ENCODE measurements at places on chromosomes 11 and 22.

GRCh38 chr22:31944700-31945442 lies 536 bp downstream of the YWHAH start:
- DNase-seq: peak; percentile 24

GRCh38 chr11:128304666-128305485 lies 282.5 kb downstream of the ETS1 start:
- DNase-seq: no peak

- no peak for DNase-seq
Measured at GRCh38 chr11:75072582-75072981, 24.1 kb downstream of the OR2AT4 start.

DNA sequence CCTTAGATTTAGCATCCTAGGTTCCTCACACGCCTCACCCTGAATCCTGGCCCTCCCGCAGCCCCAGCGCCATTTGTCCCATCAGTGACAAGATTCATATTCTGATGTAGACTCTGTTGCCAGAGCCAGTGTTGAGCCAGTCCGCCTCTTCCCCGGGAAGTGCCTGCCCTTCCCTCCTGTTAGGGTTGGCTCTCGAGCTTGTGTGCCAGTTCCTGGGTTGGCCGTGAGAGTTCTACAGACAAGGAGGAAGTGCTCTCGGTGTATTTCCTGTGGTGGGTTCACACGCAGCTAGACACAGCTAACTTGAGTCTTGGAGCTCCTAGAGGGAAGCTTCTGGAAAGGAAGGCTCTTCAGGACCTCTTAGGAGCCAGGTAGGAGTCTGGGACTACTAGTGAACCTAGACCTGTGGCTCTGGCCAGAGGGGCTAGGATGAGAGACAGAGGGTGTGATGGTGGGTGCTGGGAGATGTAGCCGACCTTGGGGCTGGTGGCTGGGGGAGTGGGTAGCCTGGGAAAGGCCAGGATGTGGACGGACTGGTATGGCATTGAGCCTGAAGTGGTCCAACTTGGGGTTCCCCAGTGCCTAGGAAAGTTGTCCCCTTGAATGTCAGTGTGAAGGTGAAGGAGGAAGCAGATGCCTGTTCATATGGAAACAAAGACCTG lies at the start of gene IL18BP:
Gene IL18BP (plus strand): TSS at position 261 of the 662 bp plus-strand sequence. CDS start 1,076 bp downstream, outside the sequence.
- no peak for DNase-seq

DNA sequence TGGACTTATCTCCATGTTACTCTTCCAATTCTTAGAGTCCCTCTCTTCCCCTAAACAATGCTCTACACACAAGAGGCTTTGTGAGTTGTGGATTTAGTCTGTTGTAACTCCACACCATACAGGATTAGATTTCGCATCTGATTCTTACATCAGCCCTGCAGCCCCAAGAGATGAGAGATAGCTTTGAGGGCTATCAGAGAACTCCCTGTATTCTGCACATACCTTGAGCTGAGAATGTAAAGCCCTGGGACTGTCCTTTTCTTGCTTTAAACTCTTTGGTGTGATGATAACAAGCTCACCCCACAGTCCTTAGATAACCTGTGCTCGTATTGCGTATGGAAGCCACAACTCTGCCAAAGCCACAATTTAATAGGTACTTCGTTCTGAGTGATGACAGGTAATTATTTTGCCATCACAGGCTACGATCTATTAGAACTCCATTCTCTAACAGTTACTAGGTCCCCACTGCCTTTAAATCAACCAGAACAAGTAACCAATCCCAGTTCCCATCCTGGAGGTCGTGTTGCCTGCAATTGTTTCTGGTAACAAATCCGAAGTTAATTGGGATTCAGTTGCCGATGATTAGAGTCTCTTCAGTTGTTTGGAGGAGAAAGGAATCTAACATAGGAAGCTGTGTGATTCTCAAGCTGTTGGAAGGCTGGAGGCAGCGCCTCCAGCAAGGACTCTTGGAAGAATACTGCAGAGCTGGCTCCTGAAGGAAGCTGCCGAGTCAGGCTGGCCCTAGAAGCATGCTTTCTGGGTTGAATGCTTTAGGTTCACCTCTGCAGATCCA lies 1.3 kb upstream of the PARVG start:
- DNase-seq: no peak

GRCh38 chr22:49094151-49094550 lies 733.5 kb downstream of the BRD1 start:
- DNase-seq: no peak

DNA sequence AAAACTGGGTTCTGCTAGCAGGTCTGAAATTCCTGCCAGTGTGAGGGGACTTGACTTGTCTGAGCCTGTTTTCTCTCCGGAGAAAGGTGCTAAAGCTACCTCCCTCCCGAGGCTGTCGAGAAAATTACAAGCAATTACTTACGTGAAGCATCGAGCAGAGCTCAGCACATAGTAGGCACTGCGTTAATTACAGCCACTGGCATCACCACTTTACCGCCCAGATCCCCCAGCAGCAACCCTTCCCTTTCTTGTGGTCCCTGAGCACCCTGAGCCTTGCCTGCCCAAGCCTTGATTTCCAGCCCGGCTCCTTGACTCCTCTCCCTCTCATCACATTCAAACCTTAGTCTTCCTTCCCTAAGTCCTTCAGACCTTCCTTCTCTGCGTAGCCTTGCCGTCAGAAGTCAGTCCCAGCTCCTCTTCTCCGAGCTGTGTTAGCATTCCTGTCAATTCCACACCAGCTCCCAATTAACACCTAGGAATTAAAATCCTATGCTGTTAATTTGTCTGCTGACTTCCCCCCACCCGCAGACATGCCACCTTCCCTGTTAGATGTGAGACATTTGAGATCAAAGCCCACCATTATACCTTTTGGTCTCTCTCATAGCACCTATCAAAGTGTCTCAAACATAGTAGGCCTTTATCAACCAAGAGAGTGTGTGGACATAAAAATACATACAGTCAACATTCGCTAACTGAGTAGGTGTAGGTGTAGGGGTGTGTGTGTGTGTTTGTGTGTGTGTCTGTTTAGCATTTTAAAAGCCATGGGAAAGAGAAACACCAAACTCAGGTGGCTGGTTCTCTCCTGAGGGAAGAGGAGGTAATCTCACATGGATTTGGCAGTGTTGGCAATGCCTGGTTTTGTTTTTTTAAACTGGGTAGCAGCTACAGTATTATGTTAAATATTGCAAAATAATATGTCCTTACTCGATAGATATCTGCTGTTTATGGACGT lies 2.8 kb upstream of the KCNJ5 start:
- DNase-seq: peak; percentile 23

- no peak for DNase-seq
Measured at GRCh38 chr11:2726964-2727363, 27.2 kb upstream of the KCNQ1OT1 start.

GRCh38 chr22:26484360-26484706 lies 656 bp downstream of the SRRD start:
- no peak for DNase-seq

DNA sequence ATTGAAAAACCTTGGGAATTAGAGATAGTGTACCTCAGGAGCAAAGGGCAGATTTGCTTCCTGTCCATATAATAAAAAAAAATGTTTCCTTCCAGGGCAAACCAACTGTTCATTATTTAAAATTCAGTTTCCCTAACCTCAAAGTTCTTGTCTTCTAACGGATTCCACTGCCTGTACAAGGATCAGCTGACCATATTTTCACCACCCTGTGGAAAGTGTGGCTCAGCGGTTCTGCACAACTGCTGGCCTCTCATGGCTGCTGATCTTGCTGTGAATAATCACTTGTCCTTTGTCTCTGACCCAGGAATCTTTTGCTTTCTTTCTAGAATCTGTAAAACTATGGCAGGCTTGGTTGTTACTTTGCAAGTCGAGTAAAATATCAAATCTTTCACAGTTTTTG lies 1732.5 kb upstream of the RAG2 start:
- DNase-seq: no peak

GRCh38 chr11:96114178-96115064 lies 190.5 kb upstream of the MTMR2 start:
- DNase-seq: peak; percentile 68

- DNase-seq: peak; percentile 86
Measured at GRCh38 chr22:23069502-23070357, 589 bp upstream of the GNAZ start.

DNA sequence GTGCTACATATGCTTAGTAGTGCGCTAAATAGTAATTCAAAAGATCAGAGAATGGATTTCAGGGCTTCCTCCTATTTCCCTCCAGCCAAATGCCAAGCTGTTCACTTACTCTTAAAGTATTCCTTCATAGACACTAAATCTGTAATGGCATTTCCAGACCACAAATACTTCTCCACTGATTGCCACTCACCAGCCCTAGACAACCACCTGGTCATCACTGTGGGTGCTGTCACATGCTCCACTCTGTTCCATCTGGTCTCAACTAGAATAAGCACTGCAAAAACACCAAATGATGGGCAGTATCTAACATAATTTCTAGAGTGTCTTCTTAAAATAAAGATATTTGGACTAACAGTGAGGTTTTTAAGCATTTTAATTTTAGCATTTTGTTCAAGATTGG lies 341.3 kb downstream of the AASDHPPT start:
- DNase-seq: no peak

DNA sequence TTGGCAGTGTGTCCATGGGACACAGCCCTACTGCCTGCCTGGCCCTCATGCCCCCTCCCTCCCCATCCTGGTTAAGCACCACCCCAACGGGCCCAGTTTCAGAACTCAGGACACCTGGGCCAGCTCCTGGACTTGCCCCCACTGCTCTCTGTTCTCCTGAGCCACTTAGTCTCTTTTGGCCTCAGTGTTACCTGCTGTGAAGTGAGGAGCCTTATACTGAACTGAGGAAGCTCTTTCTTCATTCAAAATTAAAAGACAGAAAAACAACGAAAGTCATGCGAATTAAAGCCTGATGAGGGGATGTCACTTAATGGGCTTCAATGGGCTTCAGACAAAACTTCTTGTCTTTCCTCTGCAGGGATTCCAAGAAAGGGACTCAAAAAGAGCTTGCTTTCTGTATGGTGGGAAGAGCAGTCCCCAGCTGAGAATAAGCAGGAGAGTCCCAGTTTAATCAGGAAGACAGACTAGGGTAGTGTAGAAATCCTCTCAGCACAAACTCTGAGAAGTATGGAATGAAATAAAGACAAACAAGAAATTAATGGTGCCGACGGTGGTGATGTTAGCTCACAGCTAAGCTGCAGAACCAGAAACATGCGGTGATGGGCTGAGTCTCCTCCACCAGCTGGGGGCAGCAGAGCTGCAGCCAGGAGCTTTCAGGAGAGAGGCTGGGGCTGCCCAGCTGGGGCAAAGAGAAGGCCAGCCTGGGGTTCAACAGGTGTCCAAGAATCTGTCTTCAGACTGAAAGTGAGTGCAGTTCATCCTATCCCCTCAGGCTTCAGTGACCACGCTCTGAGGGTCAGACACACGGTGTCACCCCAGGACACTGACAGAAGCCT lies 101.0 kb downstream of the GGTLC2 start:
- no peak for DNase-seq

GRCh38 chr11:19075636-19076035 lies 15.1 kb upstream of the MRGPRX2 start:
- no peak for DNase-seq

- DNase-seq: no peak
Measured at GRCh38 chr11:88117281-88117858, 57.9 kb downstream of the RAB38 start.

DNA sequence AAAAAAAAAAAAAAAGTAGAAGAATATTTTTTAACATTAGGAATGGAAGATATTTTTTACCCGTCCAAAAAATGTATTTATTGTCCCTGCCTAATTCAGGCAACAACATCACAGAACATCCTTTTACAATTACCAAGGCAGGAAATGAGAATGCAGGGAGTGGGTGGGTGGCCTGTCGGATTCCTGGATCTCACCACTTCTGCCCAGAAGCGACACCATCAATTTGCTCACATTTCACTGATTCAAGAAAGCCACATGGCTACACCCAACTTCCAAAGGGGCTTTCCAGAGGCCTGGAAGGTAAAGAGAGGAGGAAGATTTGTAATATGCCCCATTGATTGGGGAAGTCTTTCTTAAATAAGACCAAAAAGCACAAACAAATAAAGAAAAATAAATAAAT lies 93.8 kb upstream of the CLPB start:
- no peak for DNase-seq

- no peak for DNase-seq
Measured at GRCh38 chr11:95378789-95379188, 147.8 kb upstream of the SESN3 start.

DNA sequence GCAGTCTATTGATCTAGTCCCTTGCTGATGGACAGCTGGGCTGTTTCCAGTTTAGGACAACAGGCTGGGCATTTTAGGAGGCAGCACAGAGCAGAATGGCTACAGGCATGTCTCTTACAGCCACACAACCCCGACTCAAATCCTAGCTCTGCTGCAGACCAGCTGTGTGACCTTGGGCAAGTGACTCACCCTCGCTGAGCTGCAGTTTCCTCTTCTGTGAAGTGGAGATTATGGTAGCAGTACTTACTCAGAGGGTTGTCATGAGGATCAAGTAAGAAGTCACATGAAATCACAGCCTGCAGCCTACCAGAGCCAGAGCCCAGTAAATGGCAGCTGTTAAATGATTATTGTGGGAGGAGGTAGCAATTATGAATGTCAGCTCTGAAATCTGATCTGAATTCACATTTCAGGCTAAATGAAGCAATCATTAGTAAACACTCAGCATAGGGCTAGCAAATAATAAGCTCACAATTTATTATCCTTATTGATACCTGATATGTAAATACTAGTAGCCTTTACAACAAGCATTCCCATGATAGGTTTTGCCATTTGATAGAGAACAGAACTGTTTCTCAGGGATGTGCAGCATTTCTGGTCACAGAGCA lies 58.9 kb downstream of the MYEOV start:
- peak; percentile 26 for DNase-seq

DNA sequence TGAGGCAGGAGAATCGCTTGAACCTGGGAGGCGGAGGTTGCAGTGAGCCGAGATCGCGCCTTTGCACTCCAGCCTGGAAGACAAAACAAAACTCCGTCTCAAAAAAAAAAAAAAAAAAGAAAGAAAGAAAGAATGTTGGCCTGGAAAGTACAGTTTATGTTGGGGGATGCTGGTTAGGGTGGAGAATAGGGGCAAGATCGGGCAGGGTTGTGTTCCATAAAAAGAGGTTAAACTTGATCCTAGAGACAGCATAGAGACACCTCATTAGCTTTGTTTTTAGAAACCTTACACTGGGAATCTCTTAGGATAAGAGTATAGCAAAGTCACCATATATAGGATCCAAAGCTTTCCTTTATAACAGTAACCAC lies 1.9 kb upstream of the FTH1 start:
- no peak for DNase-seq

GRCh38 chr22:39178206-39179111 lies 26.0 kb upstream of the CBX7 start:
- no peak for DNase-seq

- DNase-seq: no peak
Measured at GRCh38 chr22:45518580-45518991, 15.9 kb downstream of the FBLN1 start.

- DNase-seq: no peak
Measured at GRCh38 chr22:38033522-38034277, 23.5 kb upstream of the PICK1 start.
